ENCODE measurements at places on chromosomes 11 and 22. TPM values are rescaled to one million over a fixed set of nuclear protein-coding genes. Genes with fewer than 3 reads are reported as not detected.

DNA sequence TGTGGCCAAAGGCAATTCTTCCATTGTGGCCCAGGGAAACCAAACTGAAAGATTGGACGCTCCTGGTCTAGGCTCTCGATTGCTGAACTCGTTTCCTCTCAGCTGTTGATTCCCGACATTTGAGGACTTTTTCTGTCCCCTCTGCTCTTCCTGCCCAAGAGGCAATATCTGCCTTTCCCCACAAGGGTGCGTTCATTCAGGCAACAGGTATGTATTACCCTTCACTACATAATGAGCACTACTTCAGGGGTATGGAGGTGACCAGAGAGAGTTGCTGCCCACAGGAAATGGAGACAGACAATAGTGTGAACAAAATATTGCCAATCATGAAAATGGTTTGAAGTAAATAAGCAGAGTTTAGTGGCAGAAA, 8.2 kb downstream of the PTH start:
- no peak for DNase-seq

DNA sequence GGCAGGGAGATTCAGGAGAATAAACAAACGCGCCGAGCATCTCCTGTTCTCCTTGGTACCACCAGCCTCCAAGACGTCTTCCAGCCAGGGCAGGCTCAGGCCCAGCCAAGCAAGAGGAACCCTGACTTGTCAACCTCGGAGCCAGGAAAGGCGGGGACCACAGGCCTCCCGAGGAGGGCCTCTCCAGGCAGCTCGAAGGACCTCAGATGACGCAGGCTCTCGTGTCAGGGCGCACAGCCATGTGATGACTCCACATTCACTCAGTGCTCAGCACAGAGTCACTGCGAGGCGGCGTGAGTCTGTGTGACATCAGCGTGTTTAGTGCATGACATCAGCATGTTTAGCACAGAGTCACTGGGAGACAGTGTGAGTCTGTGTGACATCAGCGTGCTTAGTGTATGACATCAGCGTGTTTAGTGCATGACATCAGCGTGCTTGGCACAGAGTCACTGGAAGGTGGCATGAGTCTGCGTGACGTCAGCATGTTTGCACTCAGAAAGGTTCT, 241.4 kb downstream of the BRD1 start:
- no peak for DNase-seq

- no peak for DNase-seq
Observed at GRCh38 chr11:13216019-13216710, 61.4 kb upstream of the BMAL1 start.

DNA sequence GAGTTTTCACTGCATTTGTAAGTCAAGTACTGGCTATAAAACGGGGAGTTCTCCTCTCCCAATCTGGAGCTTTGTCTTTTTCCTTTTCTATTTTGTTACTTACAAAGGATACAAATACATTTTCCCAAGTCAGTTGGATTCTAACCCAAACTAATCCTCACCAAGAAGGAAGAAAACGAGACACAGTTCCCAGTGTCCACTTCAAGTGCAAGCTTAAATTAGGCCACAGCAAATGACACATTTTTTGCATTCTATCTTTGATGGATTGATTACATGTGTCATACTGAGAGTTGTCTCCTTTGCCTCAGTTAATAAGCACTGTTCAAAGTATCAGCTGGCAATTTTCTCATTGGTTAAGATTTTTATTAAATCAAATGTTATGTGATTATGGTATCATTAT, 296.7 kb upstream of the ANO5 start:
- no peak for DNase-seq

DNA sequence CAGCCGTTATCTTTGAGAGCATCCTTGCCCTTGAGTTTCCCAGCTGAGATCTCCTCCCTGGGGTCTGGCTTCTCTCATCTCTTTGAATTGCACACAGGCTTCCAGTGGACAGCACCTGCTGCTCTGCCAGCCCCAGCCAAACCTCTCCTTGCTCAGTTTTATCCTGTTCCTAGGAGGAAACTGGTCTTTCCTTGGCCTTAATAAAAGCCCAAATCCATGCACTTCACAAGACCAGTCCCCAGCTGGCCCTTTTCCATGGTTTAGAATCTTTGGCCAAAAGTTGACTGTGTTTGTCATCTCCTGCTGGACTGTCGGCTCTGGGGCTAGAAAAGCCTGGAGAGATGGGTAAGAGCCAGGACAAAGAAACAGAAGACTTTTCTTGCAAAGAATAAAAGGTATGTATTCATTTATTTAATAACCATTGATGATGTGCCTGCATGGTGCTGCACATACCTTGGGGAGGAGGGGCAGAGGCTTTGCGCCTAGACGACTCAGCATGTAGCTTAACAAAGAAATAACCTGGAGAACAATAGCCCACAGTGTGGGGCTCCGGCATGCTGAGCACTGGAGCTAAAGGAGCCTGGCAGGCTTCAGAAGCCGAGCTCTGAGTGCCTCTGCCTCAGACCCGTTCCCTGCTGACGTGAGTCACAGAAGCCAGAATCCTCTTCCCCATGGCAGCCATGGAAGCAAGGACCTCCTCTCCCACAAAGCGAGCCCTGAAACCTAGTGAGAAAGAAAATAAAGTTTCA, 319.3 kb upstream of the B3GAT1 start:
- DNase-seq = no peak

DNA sequence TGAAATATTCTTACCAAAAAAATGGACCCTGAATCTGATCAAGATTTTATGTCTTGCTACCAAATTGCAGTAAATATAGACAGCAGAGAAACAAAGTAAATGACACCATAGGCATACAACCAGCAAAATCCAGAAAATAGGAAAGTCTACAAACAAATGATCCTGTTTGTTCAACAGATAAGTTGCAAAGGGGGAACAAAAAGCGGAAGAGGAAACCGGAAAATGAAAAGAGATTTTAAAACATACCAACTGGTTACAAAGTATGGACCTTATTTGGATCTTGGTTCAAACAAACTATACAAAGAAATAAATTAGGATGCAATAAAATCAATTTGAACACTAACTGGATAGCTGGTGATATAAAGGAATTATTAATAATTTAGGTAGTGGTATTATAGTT, 92.0 kb downstream of the TMPRSS5 start:
- no peak for DNase-seq

DNA sequence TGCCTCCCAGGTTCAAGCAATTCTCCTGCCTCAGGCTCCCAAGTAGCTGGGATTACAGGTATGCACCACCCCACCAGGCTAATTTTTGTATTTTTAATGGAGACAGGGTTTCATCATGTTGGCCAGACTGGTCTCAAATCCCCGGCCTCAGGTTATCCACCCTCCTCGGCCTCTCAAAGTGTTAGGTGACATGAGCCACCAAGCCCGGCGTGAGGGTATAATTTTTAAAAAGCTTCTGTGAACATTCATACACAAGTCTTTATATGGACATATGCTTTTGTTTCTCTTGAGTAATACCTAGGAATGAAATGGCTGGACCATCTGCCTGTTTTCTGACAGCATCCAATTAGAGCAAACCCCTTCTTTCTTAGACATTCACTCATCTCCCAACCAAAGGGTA, 14.3 kb upstream of the NAALAD2 start:
- no peak for DNase-seq

GRCh38 chr22:21946262-21946925, 6.3 kb downstream of the PPM1F start:
- DNase-seq = no peak

HMGXB4 gene
- total RNA-seq = 17.4 TPM

CSF2RB gene
- 3.0 TPM for total RNA-seq

DNAJB7 gene
- not detected for total RNA-seq

DNA sequence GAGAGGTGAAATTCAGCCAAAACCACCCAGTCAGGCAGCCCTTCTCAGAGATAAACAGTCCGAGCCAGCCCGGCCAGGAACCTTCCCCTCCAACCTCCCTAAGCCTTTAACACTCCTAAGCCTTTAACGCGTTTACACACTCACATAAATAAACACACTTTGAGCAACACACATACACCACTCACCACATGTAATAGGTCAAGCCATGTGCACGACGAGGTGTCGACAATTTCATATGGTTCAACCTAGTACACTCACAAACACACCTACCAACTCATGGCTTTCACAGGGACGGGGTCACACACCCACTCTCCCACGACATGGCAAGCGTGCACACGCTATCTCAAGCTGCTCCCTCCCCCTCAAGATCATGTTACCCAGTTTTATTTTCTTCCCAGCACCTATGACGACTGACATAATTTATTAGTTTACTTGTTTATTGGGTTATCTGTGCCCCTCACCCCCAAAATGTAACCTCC, 15.5 kb downstream of the SLC43A1 start:
- no peak for DNase-seq

DNA sequence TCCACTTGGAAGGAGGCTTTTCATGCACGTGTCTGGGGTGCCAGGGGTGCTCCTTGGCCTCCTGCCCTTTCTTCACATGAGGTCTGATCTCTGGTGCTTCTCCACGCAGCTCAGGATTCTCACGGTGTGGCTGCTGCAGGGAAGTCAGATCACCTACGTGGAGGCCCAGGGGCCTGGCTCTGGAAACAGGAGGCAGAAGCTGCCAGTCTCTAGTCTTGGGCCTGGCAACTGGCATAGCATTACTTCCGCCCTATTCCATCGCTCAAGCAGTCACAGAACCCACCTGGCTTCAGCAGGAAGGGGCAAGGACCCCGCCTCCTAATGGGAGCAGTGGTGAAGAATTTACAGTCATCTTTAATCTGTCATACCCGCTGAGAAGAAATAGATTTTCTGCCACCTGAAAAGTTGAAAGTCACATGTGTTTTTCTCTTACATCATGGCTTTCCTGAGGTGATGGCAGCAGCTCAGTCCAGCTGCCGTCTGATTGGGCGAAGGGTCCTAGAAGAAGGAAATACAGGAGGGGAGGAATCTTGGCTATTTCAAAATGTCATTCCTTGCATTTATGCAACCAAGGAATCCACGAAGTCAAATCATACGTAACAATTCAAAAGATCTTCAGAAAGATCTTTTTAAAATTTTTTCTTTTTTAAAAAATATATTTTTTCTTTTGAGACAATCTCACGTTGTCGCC, 50.1 kb upstream of the DKK3 start:
- DNase-seq = no peak

DNA sequence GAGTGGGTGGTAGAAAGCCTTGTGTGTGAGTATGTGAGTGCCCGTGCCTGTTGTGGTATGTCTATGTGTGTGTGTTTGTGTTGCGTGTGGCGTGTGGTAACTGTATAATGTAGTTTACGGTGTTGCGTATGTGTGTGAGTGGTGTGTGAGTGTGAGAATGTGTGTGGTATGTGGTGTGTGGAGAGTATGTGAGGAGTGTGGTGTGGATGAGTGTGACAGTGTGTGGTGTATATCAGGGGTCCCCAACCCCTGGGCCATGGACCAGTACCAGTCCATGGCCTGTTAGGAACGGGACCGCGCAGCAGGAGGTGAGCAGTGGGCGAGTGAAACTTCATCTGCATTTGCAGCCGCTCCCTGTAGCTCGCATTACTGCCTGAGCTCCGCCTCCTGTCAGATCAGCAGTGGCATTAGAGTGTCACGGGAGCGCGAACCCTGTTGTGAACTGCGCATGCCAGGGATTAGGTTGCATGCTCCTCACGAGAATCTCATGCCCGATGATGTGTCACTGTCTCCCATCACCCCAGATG, 5.7 kb downstream of the UPK3A start:
- DNase-seq = no peak

PRR5L gene
- total RNA-seq = 3.3 TPM

GAS2 gene
- total RNA-seq = 4.8 TPM

DNA sequence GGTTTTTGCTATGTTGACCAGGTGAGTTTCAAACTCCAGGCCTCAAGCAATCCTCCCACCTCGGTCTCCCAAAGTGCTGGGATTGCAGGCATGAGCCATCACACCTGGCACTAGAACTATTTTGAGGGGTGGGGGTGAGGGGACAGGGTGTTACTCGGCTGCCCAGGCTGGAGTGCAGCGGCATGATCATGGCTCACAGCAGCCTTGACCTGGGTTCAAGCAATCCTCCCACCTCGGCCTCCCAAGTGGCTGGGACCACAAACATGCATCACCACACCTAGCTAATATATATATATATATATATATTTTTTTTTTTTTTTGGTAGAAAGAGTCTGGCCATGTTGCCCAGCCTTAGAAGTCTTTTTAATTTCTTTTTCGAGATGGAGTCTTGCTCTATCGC, 17.1 kb upstream of the IFITM3 start:
- peak; percentile 38 for DNase-seq

KRTAP5-6 gene
- not detected for total RNA-seq

OR6T1 gene
- not detected for total RNA-seq

GRCh38 chr11:88695689-88696414, 358.3 kb upstream of the CTSC start:
- DNase-seq = no peak

GRCh38 chr11:27263046-27263445, 100.0 kb downstream of the CCDC34 start:
- no peak for DNase-seq

- DNase-seq = no peak
Observed at GRCh38 chr11:108199446-108200321, 22.8 kb downstream of the NPAT start.

RCOR2 gene
- total RNA-seq = 0.49 TPM

All from sigmoid colon (tissue), 7 donors.